Effector CD4-positive, alpha-beta T cell (primary cell): ENCODE measurements at places on chromosomes 16 and 17.

- no peak for DNase-seq
Observed at GRCh38 chr16:22357635-22357971, 16.8 kb downstream of the CDR2 start.

GRCh38 chr17:81380666-81381518, 14.4 kb upstream of the BAHCC1 start:
- no peak for DNase-seq

DNA sequence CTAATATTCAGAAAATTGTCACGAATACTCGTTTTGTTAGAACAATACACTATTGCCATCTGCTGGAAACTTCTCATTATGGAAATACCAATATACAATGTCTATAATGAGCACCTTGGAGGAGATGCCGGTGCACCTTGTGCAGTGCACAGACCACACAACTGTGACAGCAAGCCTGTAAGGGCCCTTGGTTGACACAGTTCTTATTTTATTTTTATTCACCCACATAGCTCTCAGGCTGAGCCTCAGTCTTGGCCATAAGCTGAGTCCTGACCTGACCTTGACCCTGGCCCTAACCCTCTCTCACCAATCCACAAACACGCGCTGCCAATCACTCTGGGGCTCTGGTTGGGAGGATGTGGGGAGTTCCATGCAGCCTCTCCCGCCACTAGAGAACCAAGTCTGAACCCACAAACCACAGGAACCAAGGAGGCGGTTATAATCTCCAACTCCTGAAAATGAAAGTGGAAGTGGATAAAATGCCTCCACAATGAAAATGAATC, 7.6 kb downstream of the AIPL1 start:
- DNase-seq = no peak

- DNase-seq = no peak
Observed at GRCh38 chr16:16983582-16983981, 487.2 kb downstream of the XYLT1 start.

GRCh38 chr16:30569746-30570635, 1.5 kb downstream of the ZNF688 start:
- DNase-seq = no peak

DNA sequence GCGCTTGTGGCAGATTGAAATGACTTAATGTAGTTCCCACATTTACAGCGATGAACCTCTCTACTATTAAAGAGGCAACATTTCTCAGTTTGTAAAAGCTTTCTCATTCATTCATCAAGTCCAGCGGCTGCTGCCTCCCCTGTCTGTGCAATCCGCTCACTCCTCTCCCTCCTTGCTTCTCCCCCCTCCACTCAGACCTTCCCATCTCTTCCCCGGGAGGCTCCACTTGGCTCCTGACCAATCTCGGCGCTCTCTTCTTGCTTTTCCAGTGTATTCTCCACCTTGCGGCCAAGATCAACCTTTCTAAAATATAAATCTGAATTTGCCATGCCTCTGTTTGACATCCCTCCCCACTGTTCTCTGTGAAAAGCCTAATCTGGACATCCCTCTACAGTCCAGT, 117.5 kb downstream of the ASIC2 start:
- no peak for DNase-seq

- DNase-seq = no peak
Observed at GRCh38 chr16:89931964-89932363, 8.8 kb downstream of the TUBB3 start.

DNA sequence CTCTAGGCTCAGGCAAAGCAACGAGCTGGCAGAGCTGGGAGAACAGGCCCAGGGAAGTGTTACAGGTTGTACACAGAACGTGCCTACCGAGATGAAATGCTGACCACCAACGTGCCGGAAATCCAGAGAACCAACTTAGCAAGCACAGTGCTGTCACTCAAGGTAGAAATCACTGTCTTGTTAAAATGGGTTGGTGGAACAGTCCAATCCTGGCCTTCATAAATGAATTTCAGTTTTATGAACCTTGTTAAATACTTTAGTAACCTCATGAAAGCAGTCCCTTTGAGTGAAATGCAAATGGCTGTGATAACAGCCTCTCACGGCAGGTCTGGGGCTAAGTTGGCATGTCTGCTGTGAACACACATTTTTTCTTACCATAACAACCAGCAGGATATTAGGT, 29.0 kb downstream of the ETV4 start:
- no peak for DNase-seq

- DNase-seq = no peak
Observed at GRCh38 chr17:38750044-38750311, 1.8 kb upstream of the PCGF2 start.

DNA sequence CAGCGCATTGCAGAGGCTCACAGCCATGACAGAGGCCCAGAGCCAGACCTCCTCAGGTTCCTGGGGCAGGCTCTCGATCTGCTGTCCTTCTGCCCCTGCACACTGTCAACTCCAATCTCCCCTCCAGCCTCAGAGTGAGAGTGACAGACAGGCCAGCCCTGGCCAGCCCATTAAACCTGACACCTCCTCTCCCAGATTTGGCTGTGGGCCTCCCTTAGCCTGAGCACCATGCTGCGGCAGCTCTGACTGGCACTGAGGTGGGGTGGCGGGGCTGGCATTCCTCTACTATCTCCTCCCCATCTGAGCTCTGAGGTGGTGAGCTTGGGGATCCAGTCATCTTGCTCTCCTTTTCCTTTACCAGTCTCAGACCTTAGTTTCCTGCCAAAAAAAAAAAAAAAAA, 15.5 kb upstream of the C1QL1 start:
- DNase-seq = no peak

DNA sequence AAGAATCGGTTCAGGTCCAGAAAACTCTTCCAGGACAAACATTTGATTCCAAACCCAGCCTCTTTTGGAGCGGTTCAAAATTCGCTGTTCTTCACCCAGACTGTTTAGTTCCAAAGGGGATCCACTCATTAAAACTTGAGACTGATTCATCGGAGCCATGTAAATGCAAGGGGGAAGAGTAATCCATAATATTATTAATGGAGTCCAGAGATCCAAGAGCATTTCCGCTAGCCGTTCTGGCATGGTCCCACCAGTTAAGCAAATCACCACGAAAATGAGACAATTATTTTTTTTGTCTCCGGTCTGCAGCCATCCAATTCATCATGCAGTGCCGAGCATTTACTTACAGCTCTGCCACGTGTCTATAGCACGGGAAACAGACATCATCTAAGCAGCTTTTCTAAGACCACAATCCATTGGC, 15.1 kb downstream of the CDH8 start:
- DNase-seq = no peak

GRCh38 chr16:2009791-2010510, at the start of gene ZNF598:
ZNF598 (minus strand) TSS chr16:2009821.
- peak; percentile 74 for DNase-seq

DNA sequence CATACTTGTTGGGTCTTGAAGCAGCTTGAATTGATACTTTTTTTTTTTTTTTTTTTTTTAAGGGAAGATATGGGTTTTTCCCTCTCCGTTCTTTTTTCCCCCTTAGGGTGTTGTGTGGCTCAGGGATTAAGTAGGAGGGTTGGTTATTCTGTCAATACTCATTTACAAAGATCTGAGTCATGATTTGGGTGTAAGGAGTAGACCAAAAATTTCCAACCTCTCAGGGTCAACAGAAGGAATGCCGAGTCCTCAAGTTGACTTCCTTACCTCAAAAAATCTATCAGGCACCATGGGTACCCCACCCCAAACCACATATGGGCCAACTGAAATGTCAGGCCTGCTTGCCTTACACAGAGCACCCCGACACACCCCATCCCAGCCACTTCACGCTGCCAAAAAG, 230.5 kb downstream of the CCDC182 start:
- DNase-seq = no peak

GRCh38 chr17:53133876-53134275, 688.9 kb upstream of the KIF2B start:
- DNase-seq = no peak

- peak; percentile 77 for DNase-seq
Observed at GRCh38 chr16:29848420-29849297, 14.4 kb downstream of the CDIPT start.

DNA sequence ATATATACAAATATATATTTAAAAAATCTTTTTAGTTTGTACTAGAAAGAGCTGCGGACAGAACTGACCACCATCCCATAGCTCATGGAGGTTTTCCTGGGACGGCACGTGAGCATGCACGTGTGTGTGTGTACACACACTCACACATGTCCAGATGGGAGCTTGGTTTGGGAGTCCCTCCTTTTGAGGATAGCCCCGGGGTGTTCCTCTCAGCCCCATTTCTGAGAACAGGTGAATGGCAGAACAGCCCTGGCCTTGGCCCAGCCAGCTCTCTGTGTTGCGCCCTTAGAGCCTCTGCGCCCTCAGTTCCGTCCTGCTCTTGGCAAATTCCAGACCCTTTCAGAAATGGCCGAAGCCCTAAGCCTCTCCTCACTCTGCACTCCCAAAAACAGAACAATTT, 70.1 kb downstream of the AMFR start:
- no peak for DNase-seq

DNA sequence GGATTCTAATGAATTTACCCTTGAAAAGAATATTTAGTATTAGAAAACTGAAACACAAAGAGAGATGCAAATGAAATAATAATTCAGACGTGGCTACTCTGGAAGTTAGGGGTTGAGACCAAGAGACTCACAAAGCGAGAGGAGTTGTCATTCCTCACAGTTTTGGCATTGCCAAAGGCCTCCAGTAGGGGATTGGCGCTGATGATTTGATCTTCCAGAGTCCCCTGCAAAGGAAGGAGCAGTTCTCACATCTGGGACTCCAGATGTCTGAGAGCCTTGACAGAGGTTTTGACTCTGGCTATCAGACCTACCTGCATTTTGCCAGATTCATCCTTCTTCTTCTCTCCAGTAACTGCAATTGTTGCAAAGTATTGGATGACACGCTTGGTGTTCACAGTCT, 6.6 kb downstream of the MYH8 start:
- DNase-seq = no peak

GRCh38 chr17:40443196-40443987, at the start of gene IGFBP4:
IGFBP4 (plus strand) TSS chr17:40443450; CDS start chr17:40443736, 286 bp downstream.
- peak; percentile 47 for DNase-seq

DNA sequence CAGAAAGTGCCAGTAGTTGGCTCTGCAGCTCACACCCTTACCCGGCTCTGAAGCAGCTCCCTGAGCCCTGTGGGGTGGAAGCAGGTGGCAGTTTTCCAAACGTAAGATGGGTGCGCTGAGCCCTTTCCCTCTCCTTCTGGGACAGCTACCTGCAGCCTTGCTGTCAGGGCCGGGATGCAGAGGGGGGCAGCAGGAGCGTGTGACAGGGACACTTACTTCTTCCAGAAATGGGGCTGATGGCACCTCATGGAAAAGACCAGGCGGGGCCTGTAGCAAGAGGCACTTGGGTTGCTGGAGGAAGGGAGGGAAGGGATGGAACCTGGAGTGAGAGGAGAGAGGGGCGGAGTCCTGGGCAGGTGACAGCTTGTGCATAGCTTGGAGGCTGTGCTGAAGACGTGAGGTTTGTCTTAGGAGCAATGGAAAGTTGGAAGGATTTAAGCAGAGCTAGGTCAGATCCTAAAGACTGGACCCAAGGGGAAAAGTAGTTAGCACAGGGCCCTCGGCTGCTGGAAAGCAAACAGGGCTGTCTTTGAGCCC, 216.8 kb upstream of the RPL38 start:
- DNase-seq = no peak

DNA sequence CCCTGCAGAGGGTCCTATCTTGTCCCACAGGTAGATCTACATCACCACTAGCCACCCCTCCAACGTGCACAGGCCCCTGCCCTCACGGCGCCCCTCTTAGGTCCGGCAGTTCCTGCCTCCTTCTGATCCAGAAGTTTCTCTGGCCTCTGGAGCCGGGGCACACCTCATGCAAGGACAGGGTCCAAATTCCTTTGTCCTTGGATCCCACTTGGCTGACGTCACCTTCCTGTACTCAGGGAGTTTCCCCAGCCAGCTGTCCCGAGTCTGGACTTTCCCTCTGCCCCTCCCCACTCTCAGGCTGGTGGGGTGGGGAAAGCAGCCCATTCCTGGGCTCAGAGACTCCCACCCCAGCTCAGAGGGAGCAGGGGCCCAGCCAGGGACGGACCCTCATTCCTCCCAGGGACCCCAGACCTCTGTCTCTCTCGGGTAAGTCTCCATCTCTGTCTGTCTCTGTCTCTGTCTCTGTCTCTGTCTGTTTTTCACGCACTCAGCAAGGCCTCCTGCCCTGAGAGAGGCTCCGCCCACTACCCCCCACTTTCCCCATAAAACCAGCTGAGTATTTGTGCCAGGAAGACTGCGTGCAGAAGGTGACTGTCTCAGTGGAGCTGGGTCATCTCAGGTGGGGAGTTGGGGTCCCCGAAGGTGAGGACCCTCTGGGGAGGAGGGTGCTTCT, at the start of gene IL32:
Gene IL32 (plus strand): TSS at position 572 of the 673 bp plus-strand sequence. CDS start 172 bp downstream, outside the sequence.
- peak; percentile 52 for DNase-seq

DNA sequence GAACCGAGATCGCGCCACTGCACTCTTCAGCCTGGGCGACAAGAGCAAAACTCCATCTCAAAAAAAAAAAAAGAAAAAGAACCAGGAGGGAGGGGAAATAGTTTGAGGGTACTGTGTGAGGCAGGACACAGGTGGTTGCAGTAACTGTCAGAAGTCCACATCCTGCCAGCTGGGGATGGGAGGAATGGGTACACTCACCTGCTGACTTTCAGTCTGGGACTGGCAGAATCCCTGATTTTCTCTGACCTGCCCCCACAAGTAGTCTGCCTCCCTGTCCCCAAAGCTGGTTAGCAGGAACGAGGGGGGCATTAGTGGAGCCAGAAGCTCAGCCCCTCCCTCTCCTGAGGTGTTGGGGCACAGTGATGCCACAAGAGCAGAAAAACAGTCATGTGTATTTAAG, 7.1 kb upstream of the ARL5C start:
- no peak for DNase-seq

GRCh38 chr16:49914657-49915056, 58.7 kb upstream of the ZNF423 start:
- no peak for DNase-seq

DNA sequence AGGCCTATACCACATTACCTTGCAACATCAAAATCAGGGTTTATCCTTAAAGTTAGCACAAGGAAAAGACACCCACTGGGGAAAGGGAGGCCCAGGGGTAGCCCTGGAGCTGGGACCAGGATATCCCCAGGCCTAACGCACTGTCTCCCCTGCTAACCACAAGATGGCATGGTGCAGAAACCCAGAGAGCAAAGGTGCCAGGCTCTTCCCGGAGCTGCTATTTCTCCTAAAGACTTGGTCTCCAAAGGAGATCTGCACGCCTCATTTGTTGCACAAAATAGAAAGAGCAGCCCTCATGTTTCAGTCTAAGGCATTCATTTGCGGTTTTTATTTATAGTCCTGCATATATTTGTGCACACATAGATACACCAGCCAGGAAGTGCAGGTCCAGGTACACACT, 408.6 kb downstream of the SOX9 start:
- DNase-seq = no peak

DNA sequence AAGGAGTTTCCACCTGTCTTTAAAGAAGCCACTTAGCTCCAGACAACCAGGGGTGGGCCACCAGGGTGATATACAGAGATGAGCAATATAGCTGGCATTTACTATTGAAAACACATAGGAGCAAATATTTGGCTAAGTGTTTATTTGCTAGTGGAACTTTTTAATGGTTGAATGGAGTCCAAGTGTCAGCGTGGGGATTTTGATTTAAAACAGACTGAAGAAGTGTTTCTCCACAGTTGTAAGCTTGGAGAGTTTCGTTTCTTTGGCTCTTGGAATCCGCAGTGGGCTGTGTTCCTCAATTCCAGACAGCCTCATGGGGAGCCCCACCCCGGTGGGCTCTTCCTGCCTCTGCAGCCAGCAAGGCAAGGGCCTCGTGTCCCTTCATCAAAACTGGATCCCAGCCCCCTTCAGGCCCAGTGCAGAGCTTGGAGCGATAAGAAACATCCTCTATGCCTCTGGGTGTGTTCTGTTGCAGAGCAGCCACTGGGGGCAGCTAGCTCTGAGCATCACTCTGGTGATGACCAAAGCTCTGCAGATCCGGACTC, 36.1 kb downstream of the NOG start:
- DNase-seq = no peak

- peak; percentile 40 for DNase-seq
Observed at GRCh38 chr16:48164907-48165715, 9.3 kb upstream of the ABCC12 start.
